Hematopoietic multipotent progenitor cell treated with erythropoietin and hydrocortisone succinate and interleukin-3 and kit ligand, for 4 days (in vitro differentiated cells): ENCODE measurements at places on chromosomes 5 and 9.

- DNase-seq, result peak; percentile 28
Measured at GRCh38 chr5:108212775-108213346, 169.0 kb downstream of the FBXL17 start.

DNA sequence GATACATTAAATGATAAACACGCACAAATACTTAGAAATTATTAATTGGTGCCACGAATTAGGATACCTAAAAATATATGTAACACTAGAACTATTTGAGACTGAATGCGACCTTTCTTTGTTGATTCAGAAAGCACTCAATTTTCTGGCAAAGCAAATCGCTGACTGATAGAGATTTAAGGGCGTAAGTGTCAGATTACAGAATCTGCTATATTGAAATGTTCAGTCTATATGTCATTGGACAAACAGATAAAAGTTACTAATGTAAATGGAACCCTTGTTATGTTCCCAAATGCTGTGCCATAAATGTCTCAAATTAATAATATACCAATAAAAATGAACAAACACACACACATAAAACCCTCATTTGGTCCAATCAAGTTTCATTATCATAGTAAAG lies 137.9 kb downstream of the MPDZ start:
- no peak for DNase-seq

DNA sequence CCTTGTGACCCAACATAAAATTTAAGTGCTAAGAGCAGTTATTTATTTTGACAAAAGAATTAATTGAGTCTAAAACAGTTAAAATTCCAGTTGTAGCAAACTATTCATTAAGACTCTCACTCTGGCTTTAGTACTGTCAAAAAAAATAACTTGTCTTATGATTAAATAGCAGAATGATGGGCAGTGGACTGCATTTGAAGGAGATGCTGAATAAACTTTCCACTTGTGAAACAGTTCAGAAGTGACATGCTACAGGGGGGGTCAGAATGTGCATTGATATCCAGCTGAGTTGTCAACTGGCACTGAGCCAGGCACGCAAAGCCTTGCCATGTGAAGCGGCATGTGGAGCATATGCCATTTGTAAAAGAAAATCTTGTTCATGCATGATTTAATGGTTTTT lies 76.0 kb downstream of the FCHO2 start:
- DNase-seq, result peak; percentile 5

DNA sequence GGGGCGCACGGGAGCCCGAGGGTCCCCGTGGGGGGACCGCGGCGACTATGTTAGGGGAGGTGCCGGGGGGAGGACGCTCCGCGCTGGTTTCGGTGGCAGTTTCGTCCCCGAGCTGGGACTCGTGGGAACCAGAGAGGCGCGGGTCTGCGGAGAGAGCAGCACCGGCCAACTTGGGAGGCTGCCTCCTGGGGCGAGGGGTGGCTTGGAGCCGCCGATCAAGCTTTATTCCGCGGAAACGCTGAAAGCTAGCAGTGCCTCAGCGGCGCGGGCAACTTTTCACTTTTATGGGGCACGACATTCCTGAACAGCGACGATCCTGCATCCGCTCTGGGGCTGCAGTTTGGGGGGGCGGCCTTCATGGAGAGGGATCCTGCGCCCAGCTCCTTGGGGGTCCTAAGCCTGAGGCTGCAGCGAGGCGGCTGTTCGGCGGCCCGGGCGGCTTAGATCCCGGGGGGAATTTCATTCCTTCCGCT lies 369 bp downstream of the OCLN start:
- peak; percentile 68 for DNase-seq

DNA sequence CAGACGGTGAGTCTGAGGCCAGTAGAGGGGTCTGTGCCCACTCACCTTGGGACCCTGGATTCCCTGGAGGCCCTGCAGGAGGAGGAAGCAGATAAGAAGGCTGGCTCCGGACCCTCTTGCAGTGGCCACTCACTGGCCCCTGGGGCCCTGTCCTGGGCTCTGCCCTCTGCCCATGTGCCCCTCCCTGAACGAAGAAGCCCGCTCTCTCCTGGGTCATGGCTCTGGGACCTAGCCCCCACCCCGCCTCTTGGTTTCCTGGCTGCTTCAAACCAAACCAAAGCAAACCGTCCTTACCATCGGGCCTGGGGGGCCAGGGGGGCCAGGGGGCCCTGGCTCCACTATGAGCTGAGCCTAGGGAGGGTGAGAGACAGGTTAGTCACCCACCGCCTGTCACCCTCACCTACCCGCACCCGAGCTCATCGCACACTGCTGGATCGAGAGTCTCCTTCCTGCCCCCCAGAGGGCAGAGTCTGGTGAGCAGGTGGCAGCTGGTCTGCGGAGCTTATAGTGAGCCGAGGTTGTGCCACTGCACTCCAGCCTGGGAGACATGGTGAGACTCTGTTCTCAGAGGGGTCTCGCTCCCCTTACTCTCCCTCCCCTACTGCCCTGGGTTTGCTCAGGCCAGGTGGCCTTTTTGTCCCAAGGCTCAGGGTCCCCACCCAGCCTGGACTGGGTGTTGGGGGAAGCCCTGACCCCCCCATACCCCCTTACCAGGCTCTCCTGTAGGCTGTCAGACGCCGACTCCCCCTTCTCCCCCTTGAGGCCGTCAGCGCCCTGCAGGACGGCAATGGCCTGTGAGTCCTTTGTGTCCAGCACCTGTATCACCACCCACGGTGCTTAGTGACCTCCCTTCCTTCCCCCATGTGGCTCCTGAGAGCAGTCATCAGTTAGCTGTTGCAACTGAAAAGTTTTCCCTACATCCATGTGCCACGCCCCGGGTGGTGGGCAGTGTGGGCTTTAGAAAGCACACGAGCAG lies 15.2 kb upstream of the PHYKPL start:
- no peak for DNase-seq
